ENCODE measurements at places on chromosomes 1 and 21. TPM values are rescaled to one million over a fixed set of nuclear protein-coding genes. Genes with fewer than 3 reads are reported as not detected.

DNA sequence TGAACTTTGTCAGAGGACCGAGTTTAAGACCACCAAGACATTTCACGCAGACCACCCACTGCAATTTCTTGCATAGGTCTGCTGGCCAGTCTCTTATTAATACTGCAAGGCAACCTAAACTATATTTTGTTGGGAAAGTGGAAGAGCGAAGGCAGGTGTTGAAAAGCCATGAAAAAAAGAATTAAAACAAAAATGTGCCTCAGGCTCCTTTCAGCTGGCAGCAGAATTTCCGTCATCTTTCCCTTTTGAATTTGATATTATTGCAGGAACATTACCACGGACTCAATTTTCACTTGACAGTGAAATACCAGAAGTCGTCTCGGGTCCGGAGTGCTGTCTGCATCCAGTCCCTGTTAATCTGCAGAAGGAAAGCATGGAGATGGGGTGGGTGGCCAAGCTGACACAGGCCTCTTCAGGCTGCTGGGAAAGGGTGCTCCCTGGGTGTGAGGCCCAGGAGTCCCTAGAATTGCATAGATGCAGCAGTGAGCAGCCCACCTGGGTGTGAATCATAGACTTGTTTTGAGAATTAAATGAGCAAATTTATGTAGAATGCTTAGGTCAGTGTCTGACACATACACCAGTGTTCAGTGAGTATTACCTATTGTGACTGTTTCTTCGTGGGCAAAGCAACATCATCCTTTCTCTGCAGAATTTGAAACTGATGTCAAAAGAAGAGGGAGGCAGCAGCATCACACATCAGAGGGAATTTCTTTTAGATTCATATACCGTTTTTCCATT lies 150.7 kb downstream of the PBX1 start:
- no peak for DNase-seq

- DNase-seq: no peak
Measured at GRCh38 chr1:66712839-66713238, 39.4 kb upstream of the DYNLT5 start.

The KCNK2 gene
- total RNA-seq: not detected

- DNase-seq: peak; percentile 26
Measured at GRCh38 chr1:30919025-30919881, 10.7 kb upstream of the SDC3 start.

GRCh38 chr21:29025328-29025713 lies 853 bp downstream of the USP16 start:
- peak; percentile 5 for DNase-seq

DNA sequence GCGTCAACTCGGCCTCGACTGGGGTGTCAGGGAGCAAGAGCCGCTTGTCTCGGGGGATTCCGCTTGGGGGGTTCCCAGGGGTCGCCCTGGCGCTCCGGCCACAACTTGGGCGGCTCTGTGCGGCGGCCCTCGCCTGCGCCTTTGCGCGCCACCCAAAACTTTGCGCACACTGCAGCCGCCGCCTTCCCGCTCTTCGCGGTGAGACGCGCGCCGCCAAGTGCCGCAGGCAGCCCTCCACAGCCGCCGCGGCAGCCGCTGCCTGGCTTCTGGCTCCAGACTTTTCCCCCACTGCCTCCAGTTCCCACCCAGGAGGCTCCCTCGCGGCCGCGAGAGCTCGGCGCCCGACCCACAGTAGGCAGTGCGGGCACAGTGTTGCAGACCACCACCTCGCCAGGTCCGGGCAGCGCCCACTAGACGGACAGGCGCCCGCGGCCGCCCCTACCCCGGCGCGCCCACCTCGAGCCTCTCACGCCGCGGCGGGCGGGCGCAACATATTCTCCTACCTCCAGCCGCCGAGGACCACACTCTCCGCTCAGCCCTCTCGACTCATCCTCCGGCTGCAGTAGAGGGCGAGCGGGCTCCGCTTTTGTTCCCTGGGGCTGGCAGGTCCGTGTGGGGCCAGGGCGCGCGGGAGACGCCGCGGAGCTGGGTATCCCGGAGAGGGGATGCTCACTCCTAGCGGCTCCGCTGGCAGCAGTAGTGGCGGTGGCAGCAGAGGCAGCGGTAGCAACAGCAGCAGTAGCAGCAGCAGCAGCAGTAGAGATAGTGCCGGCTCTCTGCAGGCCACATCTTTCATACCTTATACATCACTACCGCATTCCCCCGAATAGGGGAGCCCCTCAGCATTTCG lies 296.6 kb downstream of the OMA1 start:
- DNase-seq: peak; percentile 57

GRCh38 chr1:157319567-157319966 lies 181.4 kb upstream of the ETV3 start:
- no peak for DNase-seq

The GSTM1 gene
- 5.5 TPM for total RNA-seq

GRCh38 chr1:92037400-92037799 lies 7.6 kb downstream of the EPHX4 start:
- peak; percentile 49 for DNase-seq

- no peak for DNase-seq
Measured at GRCh38 chr1:3061981-3062615, 6.9 kb upstream of the PRDM16 start.

The LRRC71 gene
- 0.11 TPM for total RNA-seq

The SDC3 gene
- 89.2 TPM for total RNA-seq

- DNase-seq: no peak
Measured at GRCh38 chr1:196433000-196433399, 175.2 kb downstream of the KCNT2 start.

The TDRD10 gene
- 0.51 TPM for total RNA-seq

DNA sequence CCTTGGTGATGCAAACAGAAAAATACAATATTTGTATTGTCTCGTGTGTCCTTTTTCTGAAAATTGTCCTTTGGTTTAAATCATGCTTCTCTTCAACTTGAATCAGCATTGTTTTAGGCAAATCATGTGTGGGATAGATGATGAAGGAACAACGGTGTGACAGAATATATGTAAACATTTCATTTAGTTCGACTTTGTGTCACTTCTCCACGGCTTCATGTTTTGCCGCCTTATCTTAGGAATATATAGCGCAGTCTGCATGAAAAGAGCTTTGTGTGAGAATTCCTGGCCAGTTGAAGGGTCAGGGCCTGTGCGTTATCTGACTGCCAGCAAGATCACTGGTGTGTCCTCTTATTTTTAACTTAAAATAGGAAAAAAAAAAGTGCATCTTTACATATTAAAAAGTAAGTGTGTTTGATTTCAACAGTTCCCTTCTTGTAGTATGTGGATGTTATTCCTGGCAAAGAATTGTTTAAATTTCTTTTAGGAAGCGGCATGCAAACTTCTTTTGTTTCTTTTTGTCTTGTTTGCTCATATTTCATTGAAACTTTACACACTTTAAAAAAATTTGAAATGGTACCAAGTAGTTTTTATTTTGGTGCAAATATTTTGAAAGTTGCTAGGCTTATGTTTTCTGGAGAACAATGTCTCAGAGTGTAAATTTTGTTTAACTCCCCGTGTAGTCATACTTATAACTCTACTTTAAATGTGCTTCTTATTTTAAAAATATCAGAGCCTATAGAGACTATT lies 465.2 kb downstream of the USP25 start:
- DNase-seq: peak; percentile 21

GRCh38 chr1:196324345-196324744 lies 283.9 kb downstream of the KCNT2 start:
- no peak for DNase-seq

DNA sequence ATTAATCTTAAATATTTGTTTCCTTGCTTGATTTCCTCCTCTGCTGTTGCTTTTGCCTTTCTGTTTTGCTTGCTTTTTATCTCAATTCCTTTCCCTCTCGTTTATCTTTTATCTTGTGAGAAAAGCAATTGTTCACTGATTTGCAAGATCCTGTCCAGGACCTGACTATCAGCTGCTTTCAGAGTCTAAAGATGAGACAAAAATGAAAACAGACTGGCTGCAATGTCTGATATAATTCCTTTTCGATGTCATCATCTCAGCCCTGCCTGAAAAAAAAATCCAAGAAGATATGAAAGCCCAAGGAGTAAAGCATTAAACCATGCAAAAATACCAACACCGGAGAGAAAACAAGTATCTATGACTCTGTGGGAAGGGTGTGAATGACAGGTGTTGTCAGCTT lies 225.5 kb downstream of the PATJ start:
- DNase-seq: no peak

The PGLYRP3 gene
- total RNA-seq: not detected

DNA sequence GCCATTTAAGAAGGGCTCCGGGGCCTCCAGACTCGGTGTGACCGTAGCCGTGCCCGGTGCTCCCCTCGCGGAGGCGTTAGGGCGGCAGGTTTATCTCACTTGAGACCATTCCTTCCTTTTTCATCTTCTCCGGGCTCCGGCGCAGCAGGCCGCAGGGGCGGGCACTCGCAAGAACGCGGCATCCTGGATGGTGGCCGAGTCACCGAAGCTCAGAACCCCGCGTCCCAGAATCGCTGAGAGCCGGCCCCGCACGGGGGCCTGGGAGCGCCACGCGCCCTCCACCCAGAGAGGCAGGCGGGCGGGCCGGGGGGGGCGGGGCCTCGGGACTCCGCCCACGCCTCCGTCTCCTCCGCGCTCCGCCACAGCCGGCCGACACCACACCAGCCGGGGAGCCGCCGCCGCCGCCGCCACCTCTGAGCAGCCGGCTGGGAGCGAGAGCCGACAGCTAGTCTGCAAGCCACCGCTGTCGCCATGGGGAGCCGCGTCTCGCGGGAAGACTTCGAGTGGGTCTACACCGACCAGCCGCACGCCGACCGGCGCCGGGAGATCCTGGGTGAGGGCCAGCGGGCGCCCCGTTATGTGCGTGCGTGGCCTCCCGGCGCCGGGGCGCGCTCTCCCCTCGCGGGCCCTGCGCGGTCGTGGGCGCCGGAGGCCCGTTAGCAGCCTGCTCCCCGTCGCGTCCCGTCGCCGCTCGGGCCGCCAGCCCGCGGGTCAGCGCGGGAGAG lies at the start of gene DEGS1:
Gene DEGS1, plus strand, starts transcription at position 375 of the 725 bp plus-strand sequence. Its CDS starts 97 bp downstream, at position 472.
- DNase-seq: peak; percentile 94

DNA sequence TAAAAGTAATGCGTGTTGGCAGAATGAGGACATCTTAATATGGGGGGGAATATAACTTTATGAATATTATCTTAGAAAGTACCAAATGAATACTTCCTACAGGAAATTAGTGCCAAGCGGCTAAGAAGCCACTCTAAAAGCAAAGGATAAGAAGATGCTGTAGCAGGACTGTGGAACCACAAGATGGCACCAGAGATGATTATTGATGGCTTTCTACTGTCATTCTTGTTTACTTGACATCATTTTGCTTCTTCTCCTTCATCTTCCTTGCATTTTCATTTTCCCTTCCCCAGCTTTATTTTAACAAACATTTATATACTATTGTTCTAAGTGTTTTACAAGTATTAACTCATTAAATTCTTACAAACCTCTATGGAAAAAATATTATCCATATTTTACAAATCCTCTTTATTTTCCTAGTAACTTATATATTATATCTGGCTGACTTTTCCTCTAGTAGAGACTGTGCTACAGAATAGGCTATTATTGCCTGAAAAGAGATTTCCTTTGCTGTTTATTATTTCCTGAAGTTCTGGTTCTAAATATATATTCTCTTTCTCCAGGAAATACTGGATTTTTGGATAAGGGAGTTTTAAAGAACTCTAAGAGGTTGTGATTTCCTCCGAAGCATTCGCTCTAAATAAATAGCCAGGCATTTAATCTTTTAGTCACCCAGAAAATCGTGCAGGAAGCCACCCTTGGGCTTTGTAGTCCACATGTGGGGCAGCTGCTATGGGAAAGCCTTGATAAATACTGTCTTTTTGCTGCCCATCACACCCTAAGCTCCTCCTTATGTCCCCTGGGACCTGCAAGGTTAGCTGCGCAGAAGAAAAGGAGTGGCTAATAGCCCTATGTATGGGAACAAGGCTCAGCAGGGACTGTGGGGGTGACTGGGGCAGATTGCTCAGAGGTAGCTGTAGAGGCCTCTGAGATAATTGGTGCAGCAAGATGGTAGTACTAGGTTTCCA lies 69.8 kb downstream of the TPR start:
- DNase-seq: peak; percentile 23

The ARL8A gene
- 42.5 TPM for total RNA-seq

GRCh38 chr1:225890346-225891228 lies 1.6 kb upstream of the LEFTY1 start:
- no peak for DNase-seq

- no peak for DNase-seq
Measured at GRCh38 chr1:119822406-119822805, 11.1 kb upstream of the REG4 start.

GRCh38 chr21:44511219-44511937 lies 28.6 kb downstream of the KRTAP10-1 start:
- no peak for DNase-seq

- no peak for DNase-seq
Measured at GRCh38 chr1:242178924-242179708, 180.2 kb upstream of the MAP1LC3C start.
